ENCODE measurements at places on chromosomes 7 and 10.

GRCh38 chr7:140605337-140605736, 35.3 kb downstream of the DENND2A start:
- DNase-seq, result no peak

DNA sequence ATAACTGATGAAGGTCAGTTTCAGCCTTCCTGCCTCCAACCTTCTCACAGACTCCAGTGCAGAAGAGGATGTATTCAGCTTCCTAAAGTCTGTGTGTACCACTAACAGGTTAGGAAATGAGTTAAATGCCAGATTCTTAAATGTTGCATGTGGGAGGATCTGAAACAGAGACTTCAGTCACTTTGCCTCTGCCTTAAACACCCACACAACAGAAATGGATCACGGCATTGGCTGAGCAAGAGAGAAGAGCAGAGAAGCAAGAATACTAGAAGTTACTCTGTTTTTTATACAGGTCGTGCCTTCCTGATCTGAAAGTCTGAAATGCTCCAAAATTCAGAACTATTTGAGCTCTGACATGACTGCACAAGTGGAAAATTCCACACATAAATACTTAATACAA, 98.9 kb upstream of the ARHGAP21 start:
- DNase-seq, result no peak

GRCh38 chr10:132065491-132066105, at the start of gene JAKMIP3:
Gene JAKMIP3, plus strand, starts transcription at chr10:132065946. Its CDS starts 38,863 bp downstream, at chr10:132104809.
- no peak for DNase-seq

DNA sequence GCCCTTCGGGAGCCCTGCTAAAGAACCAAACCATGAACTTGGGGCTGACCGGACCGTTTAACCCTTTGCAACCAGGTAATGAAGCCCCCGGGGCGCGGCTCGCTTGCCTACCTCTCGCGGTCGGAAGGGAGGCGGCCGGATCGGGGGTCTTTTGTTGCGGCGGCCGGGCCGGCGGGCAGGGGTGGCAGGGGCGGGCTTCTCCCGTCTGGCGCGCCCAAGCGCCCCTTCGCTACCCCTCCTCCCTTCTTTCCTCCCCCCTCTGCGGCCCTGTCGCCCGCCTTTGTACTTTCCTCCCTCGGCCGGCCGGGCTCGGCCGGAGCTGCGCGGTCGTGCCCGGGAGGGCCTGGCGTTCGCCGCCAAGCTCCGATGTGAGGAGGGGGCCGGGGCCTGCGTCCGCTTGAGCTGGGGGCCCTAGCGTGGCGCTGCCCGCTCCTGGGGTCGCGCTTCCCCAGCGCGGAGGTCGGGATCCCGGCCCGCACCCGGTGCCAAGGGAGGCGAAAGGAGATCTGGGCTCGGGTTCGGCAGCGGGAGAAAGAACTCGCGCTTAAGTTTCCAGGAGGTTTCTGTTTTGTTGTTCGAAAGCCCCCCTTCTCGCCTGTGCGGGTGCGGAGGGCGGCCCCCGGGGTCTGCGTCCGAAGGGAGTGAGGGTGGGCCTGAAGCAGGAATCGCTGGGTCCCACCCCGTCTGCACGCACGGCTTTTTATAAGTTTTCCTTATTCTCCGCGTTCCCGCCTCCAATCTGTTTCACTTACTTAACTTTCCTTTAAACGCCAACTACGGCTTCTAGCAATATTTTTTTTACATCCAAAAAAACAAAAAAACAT, 436.8 kb upstream of the GALNT17 start:
- no peak for DNase-seq

- DNase-seq, result no peak
These were observed 540.0 kb downstream of the TCERG1L start for GRCh38 chr10:130771491-130771946.

GRCh38 chr10:101062232-101063049, 652 bp downstream of the KAZALD1 start:
- DNase-seq, result peak; percentile 30

DNA sequence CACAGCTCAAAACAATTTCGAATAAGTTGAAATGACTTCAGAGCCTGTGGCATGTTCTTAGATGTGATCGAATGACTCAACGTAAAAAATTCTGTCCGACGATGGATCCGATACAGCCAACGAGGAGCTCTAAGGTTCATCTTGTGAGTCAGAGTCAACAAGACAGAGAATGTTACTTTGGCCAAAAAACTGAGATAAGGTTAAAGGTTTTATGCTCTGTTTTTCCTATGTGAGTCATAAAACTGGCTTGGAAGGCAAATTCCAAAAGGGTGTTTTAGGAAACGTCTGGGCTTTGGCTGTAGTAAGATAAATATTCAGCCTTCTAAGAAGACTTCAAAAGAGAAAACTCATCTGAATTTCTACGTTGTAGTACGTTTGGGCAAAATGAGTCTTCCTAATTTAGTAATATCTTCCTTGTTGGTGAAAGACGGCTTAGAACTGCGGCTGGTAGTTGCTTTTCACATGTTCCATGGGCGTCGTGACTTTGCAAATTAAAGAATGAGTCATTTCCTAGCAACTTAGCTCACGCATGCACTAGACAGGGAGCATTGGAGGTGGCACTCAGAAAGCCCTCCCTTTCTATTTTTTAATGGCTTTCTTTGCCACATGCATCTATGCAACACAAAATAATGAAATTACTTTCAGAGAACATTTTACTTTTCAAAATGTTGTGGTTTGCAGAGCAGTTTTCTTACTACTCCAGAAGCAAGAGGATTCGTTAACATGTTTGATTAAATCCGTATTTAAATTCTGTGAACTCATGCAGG, 28.2 kb downstream of the PFKP start:
- DNase-seq, result no peak

DNA sequence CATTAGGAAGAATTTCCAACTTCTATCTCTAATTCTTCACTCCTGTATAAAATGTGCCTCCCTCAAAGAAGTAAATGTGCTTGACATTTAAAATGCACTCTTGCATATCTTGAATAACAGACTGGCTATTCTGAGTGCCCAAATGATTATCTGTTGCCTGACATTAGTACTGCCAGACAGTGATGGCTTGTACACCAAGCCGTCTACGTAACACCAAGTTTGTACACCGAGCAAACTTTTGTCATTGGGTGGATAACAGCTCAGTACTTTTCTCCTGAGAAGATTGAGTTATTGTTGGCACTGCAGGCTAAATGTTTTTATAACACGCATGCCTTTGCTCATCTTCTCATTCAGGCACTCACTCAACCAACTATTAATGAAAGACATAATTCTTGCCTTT, 137.2 kb downstream of the DOCK4 start:
- no peak for DNase-seq

DNA sequence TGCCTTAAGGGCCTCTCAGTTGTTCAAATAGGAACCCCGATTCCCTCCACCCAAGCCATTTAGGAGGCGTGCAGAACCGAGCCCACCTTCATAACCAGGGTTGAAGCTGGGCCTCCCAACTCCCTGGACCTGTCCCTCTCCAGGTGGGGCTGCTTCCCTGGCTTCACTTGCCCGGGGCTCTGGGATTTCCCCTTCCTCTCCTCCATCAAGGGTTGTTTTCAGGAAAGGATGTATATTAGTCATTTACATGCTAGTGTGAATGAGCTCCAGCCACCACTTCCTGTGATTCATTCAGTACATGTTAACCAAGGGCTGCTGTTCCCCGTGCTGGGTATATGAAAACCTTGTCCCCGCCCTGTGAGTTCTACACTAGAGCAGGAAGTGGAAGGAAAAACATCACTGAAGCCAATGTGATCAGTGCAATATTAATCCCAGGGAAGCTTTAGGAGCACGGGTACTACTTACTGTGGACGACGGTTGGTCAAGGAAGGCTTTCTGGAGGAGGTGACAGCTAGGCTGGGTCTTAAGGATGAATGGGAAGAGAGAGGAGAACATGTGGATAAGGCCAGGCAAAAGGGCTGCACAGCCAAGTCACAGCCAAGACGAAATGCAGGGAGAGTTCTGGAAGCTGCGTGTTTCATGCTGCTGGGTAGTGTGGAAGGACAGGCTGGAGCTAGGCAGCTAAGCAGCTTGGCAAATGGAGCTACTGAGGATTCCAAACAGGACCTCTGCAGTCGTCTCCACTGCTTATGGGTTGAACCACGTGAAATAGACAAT, 150.1 kb upstream of the SHH start:
- no peak for DNase-seq

DNA sequence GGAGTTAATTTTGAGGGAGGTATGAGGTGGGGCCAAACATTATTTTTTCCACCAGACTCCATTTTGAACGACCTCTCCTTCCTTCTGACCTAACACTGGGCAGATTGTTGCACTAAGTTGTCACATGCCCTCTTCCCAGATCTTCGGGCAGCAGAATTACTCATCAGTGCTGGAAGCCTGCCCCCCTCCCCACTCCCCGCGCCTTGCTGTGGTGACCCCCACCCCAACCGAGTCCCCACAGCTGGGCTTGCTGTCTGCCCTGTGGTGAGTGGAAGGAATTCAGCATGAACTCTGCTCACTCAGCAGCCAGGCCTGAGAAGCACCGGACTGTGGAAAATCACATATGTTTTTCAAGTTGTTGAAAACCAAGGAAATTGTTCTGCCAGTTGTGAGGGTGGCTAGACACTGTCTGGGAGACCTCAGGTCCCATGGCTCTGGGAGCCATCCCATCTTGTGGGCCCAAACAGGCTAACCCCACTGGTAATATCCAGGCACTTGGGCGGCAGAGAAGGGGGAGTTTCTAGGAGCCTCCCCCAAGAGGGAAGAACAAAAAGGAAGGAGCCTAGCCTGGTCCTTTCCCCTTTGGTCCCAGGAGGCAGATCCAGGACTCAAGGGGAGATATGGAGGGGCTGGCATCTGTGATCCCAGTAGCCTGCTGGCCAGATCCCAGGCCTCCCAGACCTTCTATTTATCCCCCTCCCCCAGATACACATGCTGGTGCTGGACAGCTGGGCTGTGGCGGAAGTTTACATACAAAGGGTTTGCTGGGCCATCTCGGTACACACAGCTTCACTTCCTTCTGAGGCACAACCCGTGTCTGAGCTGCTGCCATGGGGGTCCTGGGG, 3.5 kb upstream of the AEBP1 start:
- DNase-seq, result no peak

- DNase-seq, result peak; percentile 3
These were observed 994 bp upstream of the CYP51A1 start for GRCh38 chr7:92135052-92135889.

DNA sequence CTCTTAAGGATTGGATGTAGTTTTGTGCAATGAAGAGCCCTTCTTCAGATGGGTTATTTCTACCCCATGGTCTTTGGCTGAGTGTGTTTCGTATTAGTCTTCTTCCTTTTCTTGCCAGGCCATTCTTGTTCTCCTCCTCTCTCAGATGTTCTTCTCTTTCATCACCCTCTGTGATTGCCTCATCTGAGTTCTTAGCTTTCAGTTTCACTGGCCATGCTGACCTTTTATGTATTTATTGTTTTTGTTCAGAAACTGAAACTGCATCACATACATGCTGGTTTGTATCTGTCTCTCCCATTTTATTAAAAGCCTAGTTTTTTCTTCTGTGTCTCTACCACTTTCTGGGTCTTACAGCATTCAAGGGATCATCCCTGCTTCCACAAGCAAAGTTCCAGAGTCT, 21.7 kb upstream of the PCGF5 start:
- DNase-seq, result no peak
